Activated CD4-positive, alpha-beta memory T cell treated with anti-CD3 and anti-CD28 coated beads, Interleukin-2, amount 10 ng/mL, durations not matched to agents 7 days and 5 days (primary cell): ENCODE measurements at places on chromosomes 1 and 21.
A peak's percentile ranks its signal among the peaks of the same experiment; 100 is the strongest.

DNA sequence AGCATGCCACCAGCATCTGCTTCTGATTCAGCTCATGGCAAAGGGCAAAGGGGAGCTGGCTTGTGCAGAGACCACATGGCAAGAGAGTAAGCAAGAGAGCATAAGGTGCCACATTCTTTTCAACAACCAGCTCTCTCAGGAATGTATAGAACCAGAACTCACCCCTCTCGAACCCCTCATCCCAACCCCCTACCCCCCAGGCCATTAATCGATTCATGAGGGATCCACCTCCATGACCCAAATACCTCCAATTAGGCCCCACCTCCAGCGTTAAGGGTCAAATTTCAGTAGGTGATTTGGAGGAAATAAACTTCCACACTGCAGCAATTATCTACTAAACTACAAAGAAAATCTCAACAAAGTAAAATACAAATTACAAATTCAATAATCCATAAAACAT is 32.2 kb upstream of the LRRC7 start:
- DNase-seq, result no peak

- DNase-seq, result no peak
Observed at GRCh38 chr1:202165942-202166843, 5.8 kb upstream of the PTPN7 start.

GRCh38 chr1:21811875-21812305 is at the start of gene LDLRAD2:
TSS of gene LDLRAD2 (plus strand) at chr1:21812265. CDS start at chr1:21812452, 187 bp downstream.
- DNase-seq, result no peak

DNA sequence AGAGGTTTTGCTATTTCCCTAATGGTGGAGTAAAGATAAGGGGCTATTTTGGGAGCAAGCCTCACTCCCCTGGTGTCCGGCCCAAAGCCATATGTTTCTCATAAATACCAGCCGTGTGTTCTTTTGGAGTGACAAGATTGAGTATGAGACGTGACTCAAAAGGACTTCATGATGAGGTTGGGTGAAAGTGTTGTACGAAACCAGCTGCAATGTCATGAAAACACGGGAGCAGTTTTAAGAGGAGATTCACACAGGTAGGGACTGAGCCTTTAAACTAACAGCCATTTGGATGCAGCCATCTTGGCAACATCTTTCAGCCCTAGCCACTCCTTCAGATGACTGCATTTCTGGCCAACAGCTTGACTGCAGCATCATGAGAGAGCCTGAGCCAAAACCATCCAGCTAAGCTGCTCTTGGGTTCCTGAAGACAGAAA is 532.3 kb upstream of the USP24 start:
- no peak for DNase-seq

GRCh38 chr1:47021070-47021469 is 2.4 kb upstream of the CYP4X1 start:
- no peak for DNase-seq

GRCh38 chr1:181016563-181016962 is 6.1 kb downstream of the STX6 start:
- no peak for DNase-seq

- DNase-seq, result no peak
Observed at GRCh38 chr1:163897412-163898155, 575.8 kb downstream of the NUF2 start.

DNA sequence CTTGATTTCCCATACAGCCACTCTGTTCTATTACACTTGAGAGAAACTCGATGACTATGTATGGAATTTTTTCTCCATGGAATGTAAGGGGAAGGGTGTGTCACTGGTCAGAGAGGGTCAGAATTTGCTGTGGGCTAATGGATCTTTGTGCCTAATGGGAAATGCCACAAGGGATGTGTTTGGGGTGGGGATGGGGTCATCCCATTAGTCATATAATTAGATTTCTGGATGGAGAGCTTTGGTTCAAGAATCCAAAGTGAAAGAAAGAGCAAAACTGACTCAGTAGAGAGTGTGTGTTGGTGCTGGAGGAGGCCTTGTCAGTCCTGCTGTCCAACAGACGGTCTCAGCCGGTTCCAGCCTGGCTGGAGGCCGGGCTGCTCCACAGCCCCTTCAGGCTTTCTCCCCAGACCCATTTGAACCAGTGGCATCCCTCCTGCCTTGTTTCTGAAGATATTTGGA is 86.4 kb downstream of the LAMC2 start:
- DNase-seq, result no peak

DNA sequence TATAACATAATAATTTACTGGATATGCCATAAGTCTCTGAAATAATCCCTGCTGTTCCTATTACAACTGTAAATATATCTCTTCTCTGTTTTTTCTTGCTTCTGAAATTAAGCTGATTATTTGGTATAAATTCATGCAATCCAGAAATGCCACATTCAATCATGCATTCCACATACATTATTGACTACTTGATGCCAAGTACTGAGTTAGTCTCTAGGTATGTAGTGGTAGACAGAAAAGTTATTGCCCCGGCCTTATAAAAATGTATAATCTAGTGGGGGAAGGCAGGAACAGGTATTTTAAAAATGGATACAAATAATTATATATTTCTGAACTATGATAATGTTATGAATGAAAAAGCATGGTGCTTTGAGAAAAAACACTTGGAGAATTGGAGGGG is 338.6 kb upstream of the SNX7 start:
- DNase-seq, result no peak

DNA sequence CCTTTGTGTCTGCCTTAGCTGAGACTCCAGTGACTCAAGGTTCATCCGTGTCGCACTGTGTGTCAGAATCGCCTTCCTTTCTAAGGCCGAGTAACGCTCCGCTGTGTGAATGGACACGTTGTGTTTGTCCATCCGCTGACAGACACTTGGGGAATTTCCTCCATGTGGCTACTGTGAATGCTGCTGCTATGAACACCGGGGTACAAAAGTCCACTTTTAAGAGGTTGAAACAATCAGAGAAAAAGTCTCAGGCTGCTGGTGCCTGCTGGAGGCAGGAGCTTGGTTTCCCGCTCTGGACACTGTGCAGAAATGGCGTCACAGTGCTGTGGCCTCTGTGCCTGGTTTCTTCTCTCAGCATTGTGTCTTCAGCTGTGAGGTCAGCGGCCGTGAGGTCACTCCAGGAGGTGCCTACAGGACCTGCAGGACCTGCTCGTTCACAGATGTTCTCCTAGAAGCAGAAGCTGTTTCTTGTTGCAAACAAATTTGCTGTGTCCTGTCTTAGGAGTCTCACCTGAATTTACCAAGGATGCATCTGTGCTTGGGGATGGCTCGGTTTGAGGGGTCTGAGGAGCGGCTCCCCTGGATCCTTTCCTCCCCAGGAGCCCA is 34.2 kb downstream of the KRTAP10-1 start:
- no peak for DNase-seq

DNA sequence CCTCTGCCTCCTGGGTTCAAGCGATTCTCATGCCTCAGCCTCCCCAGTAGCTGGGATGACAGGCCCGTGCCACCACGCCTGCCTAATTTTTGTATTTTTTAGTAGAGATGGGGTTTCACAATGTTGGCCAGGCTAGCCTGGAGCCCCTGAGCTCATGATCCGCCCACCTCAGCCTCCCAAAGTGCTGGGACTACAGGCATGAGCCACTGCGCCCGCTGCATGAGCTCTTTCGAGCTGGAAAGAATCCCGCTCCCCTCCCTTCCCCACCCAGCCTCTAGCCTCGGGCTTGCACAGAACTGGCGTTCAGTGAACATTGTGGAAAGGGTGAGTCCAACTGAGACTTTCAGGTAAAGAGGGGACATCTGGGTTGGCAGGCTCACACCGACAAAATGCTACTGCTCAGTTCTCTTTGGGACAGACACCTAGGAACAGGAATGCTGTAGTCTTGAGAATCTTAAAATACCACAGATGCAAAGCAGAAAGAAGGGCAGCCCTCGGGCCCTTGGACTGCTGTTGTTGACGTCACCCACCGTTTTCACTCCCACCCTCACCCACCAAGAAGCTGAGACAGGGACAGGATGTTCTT is 9.7 kb upstream of the GNG4 start:
- no peak for DNase-seq

GRCh38 chr1:93815366-93816110 is 63.5 kb downstream of the DNTTIP2 start:
- DNase-seq, result no peak

GRCh38 chr1:87449348-87449963 is 120.8 kb downstream of the LMO4 start:
- peak; percentile 64 for DNase-seq

- DNase-seq, result no peak
Observed at GRCh38 chr21:23223882-23224281, 2225.7 kb downstream of the NCAM2 start.

DNA sequence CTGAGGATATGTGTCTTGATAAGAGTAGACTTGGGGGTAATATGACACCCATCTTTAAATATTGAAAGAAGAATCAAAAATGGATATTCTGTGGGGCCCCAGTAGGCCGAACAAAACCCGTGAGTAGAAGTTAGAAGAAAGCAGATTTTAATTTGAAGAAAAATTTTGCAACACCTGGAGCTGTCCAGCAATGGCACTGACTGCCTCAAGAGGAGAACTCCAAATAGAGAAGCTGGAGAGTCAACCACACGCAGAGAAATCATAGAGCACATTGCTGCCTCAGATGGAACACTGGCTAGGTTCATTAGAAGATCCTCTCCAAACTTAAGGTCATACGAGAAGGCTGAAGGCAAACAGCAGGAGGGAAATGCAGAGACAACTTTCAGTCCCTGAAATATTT is 6.8 kb downstream of the NHLH1 start:
- no peak for DNase-seq

DNA sequence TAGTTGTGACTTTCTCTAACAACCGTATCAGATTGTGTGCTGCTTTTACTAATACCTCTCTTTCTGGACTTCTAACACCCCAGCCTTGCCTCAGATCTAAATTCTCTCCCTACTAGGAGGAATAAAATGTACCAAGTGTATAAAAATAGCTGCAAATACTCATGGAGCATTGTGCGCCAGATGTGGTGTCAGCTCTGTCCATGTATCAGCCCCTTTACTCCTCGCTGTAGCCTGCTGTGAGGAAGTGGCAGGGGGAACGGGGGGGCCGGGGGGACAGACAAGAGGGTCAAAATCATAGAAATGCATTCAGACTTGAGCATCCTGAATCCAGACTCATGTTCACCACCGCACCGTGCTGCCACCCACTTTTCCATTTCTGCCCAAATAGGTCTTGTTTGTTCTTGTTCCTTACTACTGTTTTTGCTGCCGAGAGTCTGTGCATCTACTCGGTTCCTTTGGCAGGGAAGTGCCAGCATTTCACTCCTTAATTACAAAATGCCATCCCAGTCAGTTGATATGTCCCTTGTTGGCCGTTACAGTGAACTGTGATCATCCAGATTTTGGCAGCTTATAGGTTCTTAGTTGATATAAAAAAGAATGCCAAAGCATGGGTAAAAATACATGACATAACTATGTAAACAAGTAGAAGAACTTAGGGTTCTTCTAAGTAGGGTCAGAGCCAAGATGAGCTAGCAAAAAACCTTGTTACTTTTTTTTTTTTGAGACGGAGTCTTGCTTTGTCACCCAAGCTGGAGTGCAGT is 76.4 kb downstream of the UBE4B start:
- no peak for DNase-seq

GRCh38 chr1:230316864-230317745 is 109.0 kb downstream of the PGBD5 start:
- DNase-seq, result no peak

- peak; percentile 54 for DNase-seq
Observed at GRCh38 chr1:9825093-9826074, 1.6 kb upstream of the CLSTN1 start.

DNA sequence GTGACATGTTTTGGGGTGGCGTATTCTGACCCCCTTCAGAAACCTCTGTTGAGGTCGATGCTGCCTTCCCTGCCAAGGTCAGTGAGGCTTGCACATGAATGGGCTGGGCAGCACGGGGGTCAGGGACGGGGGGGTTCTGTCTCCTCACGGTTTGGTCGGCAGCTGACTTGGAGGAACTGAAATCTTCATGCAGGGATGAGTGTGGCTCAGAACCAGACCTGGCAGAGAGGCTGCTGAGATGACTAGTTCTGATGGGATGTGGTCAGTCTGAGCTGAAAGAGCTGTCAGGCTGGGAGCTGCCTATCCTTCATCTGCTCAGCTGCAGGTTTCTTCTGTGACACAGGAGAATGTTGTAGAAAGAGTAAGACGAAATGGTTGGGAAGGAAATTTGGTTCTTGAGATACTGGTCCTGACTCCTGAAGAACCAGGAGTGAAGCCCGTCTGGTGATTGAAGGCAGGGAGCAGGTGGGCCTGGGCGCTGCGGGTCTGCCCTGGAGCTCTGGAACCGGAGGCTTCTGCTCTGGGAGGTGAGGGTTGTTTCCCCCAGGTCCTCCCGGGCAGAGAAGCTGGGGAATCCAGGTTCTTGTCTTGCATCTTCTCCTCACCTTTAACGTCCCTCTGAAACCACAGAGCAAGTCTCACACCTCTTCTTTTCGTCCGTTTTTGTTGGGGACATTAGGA is 3.3 kb downstream of the SLX9 start:
- DNase-seq, result no peak

GRCh38 chr1:64511044-64511443 is 41.1 kb downstream of the CACHD1 start:
- no peak for DNase-seq

DNA sequence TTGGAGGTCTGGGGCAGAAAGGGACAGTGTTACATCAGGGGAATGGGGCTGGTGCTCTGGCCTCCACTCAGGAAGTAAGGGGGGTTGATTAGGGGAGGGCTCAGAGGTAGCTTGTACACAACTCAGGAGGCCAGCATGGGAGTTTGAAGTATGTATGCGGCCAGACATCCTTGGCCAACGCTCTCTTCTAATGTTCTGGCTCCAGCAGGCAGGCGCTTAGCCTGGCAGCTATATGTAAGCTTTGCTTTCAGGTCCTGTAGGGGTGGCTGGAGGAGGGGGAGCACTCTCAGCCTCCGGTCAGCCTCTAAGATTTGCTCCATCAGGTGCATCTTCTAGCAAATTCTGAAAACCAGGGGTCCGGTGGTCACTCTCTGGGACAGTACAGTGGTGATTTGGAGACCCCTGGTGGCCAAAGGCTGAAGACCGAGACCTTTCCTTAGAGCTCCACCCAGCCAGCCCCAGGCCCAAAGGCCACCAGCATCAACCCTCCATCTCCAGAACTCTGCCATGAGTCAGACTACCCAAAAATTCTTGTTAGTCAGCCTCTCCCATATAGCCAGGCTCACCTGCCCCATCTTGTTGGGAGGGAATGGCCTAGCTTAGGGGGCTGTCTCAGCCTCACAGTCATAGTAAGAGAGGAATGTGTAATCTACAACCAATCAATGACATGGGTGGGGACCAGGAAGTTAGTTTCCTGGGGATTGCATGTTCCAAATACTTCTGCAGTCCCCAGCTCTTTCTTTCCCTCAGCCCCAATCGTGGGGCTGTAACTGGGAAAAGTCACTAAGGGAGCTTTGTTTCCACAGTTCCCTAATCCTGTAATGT is 9.7 kb upstream of the COL8A2 start:
- peak; percentile 41 for DNase-seq

DNA sequence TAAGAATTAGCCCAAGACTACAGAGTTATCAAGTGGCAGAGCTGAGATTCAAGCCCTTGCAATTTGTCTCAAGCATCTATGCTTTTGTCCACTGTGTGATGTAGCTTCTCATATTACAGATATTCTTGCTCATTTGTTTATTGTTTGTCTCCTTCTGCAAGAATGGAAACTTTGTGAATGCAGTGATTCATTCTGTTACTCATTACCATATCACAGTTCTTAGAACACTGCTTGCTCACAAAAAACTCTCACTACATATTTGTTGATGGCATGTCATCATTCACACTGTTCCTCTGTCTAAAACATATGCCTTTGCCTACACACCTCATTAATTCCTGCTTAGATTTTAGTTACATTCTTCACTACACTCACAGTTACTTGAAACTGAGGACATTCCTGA is 1198.9 kb downstream of the PLA2G4A start:
- no peak for DNase-seq
